ENCODE measurements at places on chromosomes 3 and 15.

- H3K36me3 ChIP-seq = no peaks in the 10 kb centered on the region
- no peak overlapping the region for H3K4me3 ChIP-seq
- H3K27ac ChIP-seq = no peak overlapping the region
- H3K4me1 ChIP-seq = peaks cover 37% of the 10 kb centered on the region
- no peaks in the 10 kb centered on the region for H3K27me3 ChIP-seq
Observed at GRCh38 chr3:58839187-58839586, 172.6 kb upstream of the FAM3D start.

DNA sequence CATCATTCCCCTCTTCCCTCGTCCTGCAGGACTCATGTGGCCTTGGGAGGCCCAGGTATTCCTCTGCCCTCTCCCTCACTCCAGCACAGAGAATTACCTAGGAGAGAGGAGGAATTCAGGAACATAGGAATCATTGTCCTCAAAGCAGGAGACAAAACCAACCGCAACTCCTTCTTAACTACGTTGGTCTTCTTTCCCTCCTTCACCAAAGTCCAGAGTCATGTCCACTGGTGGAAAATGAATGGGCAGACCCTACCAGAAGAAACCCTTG lies 55.0 kb upstream of the SKOR1 start:
- no peaks in the 10 kb centered on the region for H3K27me3 ChIP-seq
- H3K27ac ChIP-seq = no peak overlapping the region
- no peak overlapping the region for H3K4me3 ChIP-seq
- H3K4me1 ChIP-seq = 0 out of 2 replicates have a peak, but pooled peaks cover 1% of the 10 kb centered on the region
- no peak for DNase-seq

DNA sequence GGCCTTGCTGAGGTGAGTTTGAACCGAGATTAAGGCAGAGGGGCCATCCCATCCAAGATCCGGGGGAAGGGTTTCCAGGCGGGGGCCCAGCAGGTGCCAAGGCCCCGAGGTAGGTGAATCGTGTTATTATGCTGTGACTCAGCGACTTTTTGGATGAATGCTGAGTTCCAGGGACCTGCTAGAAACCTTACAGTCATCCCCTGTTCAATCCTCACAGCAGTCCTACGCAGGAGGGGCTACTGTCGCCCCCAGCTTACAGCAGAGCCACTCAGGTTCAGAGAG lies 40.9 kb downstream of the DNAJB8 start:
- peaks cover 14% of the 10 kb centered on the region for H3K27me3 ChIP-seq
- peaks cover 7% of the 10 kb centered on the region for H3K4me1 ChIP-seq
- no peak overlapping the region for H3K27ac ChIP-seq
- DNase-seq = no peak

DNA sequence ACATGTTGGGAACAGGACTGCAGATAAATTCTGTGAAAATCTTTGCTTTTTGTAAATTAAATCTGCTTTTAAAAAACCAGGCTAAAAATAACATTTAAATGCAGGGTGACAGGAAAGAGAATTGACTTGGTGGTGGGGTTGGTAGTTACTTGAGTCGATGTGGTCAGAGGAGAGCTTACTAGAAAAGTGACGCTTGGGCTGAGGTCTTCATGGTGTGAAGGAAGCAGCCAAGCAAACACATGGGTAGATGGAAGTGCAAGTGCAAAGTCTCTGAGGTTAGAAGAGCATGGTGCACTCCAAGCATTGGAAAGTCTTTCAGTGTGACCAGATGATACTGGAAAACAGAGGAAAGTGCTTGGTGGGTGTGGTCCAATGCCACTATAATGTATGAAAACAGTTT lies 86.4 kb upstream of the THBS1 start:
- H3K4me3 ChIP-seq = no peak overlapping the region
- no peak for DNase-seq
- peaks cover 5% of the 10 kb centered on the region for H3K36me3 ChIP-seq
- H3K27ac ChIP-seq = no peak overlapping the region

GRCh38 chr3:136792556-136793330 lies 26.2 kb upstream of the SLC35G2 start:
- no peak for DNase-seq
- peaks cover 7% of the 10 kb centered on the region for H3K4me1 ChIP-seq
- H3K27ac ChIP-seq = no peak overlapping the region

DNA sequence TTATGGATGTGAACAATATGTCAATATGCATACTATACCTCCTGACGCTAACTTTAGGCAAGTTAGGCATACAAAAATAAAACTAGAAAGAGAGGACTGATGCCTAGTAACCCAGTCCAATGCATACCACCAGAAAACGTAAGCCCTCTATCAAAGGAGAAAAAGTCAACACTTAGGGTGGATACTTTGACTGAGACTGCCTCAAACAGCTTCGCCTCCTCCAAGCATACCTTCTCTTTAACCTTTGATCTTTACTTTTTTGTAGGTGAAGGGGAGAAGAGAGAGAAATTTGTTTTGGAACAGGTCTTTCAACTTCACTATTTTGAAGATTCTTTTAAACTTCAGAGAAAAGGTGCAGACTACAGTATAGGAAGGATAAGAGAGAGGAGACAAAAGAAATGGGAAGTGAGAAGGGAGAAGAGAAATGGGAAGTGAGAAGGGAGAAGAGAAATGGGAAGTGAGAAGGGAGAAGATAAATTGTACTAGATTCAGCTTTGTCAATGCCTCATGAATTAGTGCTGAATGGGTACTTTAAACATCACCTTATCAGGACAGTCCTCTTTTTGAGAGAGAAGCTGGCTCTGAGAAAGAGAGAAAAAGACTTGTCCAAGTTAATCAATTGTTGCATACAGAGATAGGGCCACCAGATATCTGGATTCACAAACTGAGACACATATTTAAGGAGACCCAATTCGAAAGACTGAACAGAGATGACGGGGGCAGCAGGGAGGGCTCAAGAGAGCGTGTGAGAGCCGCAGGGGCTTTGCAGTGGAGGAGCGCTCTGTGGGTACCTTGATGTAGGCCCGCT lies 1.0 kb downstream of the P3H2 start:
- H3K27me3 ChIP-seq = no peaks in the 10 kb centered on the region
- H3K4me1 ChIP-seq = peaks cover 63% of the 10 kb centered on the region
- no peak for DNase-seq
- H3K4me3 ChIP-seq = peak overlapping the region; percentile 94
- H3K27ac ChIP-seq = peak overlapping the region; percentile 60

DNA sequence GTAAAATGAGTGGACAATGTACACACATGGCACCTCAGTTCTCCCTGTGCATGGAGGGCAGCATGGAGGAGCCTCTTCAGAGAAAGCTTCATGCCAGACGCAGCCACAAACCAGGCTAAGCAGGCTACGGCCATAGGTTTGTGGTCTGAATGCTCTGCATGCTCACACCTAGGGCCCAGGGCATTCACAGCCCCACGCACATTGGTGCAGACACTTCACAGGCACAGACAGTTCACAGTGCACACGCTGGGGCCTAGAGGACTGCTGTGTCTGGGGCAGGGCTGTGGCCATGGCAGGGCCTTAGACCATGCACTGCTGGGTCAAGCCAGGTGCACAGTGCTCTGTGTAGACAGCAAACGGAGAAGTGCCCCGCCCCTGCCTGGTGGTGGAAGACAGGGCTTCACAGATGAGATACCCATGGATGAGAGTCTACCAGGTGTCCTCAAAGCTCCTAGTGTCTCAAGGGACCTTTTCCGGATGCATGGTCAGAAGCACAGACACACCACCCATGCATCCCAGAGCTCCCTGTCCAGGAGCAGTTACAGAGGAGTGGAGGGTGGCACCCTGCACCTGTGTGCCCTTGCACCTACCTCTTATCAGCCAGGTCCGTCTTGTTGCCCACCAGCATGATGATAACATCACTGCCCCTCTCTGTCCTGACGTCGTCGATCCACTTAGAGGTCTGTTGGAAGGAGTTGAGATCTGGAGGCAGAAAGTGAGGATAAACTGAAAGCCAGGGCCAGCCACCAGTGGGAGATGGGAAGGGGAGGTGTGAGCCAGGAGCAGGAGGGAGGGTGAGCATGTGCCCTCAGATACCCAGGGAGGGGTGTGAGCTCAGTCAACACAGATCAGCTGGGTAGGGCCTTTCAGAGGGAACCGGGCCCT lies 33.5 kb downstream of the SRPRB start:
- peaks cover 12% of the 10 kb centered on the region for H3K27me3 ChIP-seq
- no peaks in the 10 kb centered on the region for H3K36me3 ChIP-seq
- H3K4me1 ChIP-seq = peaks cover 7% of the 10 kb centered on the region
- DNase-seq = no peak
- no peak overlapping the region for H3K27ac ChIP-seq

DNA sequence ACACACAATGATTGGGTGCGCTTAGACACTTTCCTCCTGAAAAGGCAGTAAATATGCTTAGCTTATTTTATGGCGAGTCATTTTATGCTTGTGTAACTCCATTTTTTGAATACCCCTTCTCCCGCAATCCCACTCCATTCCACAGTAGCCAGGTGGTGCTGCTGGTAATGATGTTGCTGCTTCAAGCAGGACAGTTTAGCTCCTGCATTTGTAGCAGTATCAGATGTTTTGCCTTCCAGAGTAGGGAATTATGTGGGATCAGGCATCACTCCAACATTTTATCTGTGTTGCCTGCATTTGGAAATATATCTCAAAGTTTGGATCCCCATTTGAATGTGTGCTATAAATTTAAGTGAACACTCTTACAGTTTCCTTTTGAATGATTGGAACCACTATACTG lies 302.1 kb upstream of the SGO1 start:
- DNase-seq = no peak
- no peak overlapping the region for H3K4me3 ChIP-seq
- no peaks in the 10 kb centered on the region for H3K27me3 ChIP-seq
- peaks cover 11% of the 10 kb centered on the region for H3K36me3 ChIP-seq
- no peaks in the 10 kb centered on the region for H3K4me1 ChIP-seq

DNA sequence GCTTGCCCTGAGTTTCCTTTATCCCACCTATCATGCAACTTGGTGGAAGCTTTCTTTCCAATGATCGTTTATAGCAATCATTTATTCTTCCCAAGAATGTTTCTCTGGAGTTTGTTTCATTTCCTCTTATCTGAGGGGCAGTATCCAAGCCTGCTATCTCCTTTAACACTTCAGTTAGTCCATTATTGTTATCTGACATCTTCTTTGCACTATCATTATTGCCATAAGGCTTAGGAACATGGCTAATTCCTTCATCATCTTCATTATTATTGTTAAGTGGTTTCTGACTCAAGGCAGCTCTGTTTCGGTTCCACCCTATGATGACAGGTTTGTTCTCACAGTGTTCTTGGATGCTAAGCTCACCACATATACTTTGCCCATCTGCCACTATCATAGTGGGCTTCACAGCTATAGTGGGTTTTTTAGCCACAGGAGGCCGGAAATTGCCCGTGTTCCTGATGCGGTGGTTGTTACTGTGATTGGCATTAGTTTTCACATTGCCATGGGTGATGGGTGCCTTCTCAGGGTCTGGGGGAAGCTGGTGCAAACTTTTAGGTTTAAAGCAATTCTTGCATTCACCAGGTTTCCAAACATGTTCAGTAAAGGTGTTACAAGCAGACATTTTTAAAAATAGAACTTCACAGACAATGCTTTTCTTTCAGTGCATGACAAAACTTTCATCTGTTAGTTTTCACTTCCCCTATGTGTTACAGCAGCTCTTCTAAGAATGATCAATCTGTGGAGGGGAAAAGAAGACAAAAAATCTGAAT lies 110.6 kb upstream of the TSPAN3 start:
- H3K36me3 ChIP-seq = peaks cover 40% of the 10 kb centered on the region
- peaks cover 37% of the 10 kb centered on the region for H3K4me1 ChIP-seq
- no peak for DNase-seq
- no peak overlapping the region for H3K27ac ChIP-seq
- peaks cover 1% of the 10 kb centered on the region for H3K27me3 ChIP-seq

DNA sequence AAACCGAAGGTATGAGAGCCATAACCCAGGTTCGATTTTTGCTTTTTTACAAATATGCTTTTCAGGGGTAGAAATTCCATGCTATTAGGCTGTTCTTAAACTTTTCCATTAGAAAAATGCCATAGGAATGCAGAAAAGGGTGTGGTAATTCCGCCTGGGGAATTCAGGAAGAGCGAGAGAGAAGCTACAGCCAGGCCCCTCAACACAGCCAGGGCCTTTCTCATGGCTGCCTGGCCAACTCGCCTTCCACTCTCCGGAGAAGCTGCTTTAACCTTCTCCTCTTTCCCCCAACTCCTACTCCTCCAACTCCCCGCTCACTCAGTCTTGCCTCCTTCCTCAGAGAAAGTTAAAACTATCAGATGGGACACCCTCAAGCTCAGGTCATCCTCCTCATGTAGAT lies 9.1 kb upstream of the TICRR start:
- peaks cover 10% of the 10 kb centered on the region for H3K4me1 ChIP-seq
- H3K4me3 ChIP-seq = no peak overlapping the region
- no peak for DNase-seq
- no peak overlapping the region for H3K27ac ChIP-seq
- peaks cover 6% of the 10 kb centered on the region for H3K36me3 ChIP-seq

DNA sequence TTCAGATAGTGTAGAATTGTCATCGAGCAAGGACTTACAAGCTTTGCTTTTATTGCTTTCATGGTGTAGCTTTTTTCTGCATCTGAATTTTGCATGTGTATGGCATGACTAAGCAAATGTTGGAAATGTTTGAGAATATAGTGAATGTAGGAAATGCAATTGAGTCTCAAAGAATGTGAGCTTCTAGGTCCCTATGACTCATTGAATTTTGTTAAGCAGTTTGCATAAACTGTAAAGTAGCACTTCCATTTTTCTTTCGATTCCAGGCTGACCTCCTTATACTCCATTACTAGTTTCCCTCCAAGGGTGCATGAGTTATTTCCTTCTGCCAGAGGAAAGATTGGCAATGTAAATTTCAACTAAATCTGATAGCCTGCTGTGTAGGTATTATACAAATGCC lies 619.2 kb downstream of the DIPK2A start:
- DNase-seq = peak; percentile 40
- peak overlapping the region; percentile 75 for H3K4me3 ChIP-seq
- no peaks in the 10 kb centered on the region for H3K36me3 ChIP-seq
- peak overlapping the region; percentile 83 for H3K27ac ChIP-seq

- no peaks in the 10 kb centered on the region for H3K36me3 ChIP-seq
- no peak for DNase-seq
- peaks cover 2% of the 10 kb centered on the region for H3K27me3 ChIP-seq
- no peak overlapping the region for H3K27ac ChIP-seq
- H3K4me3 ChIP-seq = no peak overlapping the region
Observed at GRCh38 chr3:148238421-148238821, 459.3 kb upstream of the AGTR1 start.

DNA sequence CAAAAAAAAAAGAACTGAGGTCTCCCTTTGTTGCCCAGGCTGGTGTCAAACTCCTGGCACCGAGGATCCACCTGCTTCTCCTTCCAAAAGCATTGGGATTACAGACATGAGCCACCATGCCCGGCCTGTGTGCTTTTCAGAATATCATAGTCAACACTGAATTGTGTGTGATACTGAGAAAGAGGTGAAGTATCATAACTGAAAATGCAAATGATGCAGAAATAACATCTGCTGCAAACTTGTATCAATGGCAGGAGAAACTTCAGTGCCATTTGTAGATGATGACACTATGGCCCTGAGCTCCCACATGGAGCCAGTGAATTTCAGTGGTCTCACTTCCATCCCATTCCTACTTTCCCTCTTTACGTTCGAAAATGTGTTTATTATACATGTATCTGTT lies 21.9 kb downstream of the IL12A start:
- H3K36me3 ChIP-seq = no peaks in the 10 kb centered on the region
- DNase-seq = no peak
- no peak overlapping the region for H3K4me3 ChIP-seq
- H3K27ac ChIP-seq = no peak overlapping the region
- H3K4me1 ChIP-seq = peaks cover 24% of the 10 kb centered on the region

Data from HFFc6 (cell line).